ENCODE measurements at places on chromosomes 6 and 20.

GRCh38 chr6:125165776-125166175 lies 12.2 kb downstream of the TPD52L1 start:
- no peak for DNase-seq

DNA sequence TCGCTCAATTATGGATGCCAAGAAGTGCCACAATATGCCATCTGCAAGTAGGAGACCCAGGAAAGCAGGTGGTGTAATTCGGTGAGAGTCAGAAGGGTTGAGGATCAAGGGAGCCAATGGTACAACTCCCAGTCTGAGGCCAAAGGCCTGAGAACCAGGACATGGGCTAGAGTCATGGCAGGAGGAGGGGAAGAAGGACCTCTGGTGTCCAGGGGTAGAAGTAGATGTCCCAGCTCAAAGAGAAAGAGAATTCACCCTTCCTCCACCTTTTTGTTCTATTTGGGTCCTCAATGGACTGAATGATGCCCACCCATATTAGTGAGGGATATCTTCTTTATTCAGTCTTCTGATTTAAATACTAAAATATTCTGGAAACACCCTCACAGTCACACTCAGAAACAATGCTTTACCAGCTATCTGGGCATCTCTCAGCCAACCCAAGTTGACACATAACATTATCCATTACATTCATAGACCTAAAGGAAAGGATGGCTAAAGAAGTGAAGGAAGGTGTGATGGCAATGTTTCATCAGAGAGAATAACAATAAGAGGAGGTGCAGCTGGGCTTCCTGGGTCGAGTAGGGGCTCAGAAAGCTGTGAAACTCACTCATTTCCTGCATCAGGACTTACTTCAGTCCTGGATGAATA lies 21.2 kb upstream of the HLA-DQA1 start:
- DNase-seq, result no peak

GRCh38 chr20:53387983-53388675 lies 205.5 kb downstream of the ZNF217 start:
- no peak for DNase-seq

DNA sequence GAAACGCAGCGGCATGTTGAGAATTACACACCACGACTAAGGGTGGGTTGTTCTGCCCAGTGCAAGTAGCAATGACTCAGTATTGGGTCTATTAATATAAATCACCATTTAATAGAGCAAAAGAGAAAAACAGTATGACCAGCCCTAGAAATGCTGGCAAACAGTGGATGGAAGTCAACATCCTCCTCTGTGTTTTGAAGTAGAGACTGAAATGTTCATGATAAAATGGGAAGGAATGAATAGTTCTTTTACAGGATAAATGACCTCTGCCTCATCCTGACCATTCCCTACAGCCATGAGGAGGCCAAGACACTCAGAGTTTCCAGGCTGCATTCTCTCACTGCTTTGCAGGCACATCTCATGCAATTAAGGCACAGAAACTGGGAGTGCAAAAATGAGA lies 111.8 kb downstream of the PSMB1 start:
- DNase-seq, result no peak

DNA sequence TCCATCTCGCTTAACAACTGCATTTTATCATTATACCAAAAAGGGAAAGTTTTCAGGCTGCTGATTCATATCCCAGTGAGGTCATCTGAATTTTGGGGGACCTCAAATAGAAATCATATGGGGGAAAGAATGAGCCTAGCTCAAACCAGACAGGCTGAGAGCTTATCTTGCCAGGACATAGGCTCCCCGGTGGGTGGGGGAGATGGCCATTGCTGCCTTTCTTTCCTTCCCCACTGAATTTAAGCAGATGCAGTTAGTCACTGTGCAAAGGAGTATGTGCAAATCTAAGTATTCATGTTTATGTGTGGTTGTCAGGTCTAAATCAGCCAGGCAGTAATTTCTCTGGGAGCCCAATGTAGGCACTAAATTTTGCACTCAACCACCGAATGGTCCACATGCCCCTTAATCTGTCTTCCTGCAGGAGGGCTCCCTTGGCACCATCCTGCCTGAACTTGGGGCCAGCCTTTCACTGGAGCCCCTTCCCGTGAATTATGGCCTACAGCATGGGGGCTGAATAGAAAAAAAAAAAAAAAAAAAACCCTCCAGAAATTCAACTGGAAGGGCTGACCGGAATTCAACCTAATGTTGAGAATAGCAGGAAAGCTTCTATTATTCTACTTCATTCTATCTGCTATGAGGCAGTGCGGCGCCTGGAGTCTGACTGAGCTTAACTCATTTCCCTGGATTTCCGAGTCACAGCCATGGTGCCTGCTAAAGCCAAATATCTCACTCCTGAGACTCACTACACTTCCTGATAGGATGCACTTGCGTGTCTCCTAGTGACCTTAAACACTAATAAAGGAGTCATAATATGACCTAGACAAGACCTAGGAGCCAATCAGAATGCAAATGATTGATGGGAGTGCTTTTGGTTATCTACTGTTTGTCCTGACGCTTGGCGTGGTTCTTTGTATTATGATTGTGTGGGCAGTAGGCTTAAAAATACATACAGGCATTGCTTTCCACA lies 161.5 kb upstream of the HEY2 start:
- no peak for DNase-seq

- no peak for DNase-seq
These were observed 45.4 kb upstream of the AIG1 start for GRCh38 chr6:143015300-143015706.

DNA sequence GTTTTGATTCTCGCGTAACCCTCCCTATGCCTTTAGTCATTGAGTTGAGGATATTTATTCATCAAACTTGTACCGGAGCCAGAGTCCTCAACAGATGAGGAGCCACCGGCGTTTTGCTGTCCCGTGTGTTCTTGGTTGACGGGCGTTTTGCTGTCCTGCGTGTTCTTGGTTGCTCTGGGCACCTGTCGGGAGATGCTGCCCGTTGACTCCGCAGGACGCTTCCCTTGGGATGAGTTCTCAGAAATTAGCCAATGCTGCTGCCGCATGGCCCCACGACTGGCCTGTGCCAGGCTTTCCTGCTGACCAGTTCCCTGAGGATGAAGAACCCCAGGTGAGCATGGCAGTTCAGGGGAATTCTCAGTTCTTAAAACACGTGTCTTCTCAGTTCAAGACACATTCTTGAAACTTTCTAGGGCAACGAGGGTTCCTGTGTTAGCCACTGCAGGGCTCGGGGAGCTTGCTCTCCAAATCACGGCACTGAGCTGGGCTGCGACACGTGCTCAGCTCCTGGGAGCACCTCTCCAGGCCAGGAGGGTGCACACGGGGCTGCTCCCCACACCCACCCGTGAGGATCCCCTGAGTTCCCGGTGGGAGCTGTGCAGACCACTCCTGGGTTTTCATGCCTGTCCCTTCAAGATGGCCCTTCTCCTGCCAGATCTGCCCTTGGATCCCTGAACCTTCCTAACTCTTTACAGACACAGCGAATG lies 265.6 kb downstream of the SMOC2 start:
- no peak for DNase-seq

DNA sequence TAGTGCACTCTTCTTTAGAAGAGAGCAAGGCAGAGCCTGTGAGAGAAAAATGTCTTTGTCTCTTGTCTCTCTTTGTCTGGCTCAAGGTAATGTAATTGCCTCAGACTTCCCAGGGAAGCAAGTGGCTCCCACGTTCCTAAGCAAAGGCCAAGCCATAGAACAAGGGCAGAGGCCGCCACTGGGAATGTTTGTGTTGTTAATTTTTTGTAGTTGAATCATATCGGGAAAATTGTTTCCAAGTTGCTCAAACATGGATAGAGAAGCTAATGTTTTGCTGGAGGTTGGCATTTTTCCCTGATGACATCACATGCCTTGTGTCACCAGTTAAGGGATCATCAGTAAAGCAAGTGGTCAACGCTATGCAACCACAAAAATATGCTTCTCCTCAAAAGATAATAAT lies 211.5 kb upstream of the FOXA2 start:
- no peak for DNase-seq

GRCh38 chr6:160167604-160168399 lies 46.2 kb downstream of the SLC22A1 start:
- no peak for DNase-seq
